ENCODE measurements at places on chromosomes 13 and 19.
A peak's percentile ranks its signal among the peaks of the same experiment; 100 is the strongest.

GRCh38 chr19:29512748-29513147 lies 13.0 kb upstream of the VSTM2B start:
- DNase-seq: no peak

DNA sequence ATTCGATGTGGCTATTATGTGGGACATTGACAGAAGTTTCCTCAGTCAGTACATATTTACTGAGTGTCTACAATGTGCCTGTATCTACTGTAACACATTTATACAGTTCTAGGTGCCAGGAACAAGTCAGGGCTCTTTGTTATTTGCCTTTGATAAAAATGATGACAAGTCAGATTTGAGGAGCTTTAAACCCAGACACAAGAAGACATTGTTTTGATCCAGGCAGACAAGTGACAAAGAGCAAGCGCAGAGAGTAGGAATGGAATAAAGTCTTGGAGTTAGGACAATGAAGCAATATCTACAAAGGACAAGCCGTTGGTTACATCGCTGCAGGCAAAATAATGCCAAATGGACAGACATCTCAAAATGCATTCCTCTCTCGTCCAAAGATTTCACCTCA lies 70.1 kb downstream of the ITGBL1 start:
- DNase-seq: no peak

DNA sequence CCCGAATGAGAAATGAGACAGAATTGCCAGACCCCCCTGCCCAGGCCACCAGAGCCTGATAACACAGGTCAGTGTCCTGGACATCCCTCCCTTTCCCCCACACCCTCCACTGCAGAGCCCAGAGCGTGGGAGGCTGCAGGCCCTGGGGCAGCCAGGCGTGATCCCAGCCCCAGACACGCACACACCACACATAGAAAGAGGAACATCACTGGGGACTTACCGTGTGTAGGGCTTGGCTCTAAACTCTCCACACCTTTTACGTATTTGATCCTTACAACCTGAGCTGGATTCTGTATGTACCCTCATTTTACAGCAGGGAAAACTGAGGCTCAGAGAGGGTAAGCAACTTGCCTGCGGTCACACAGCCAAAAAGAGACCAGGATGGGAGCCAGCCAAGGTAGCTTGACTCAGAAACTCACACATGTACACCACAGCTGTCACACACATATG lies 334 bp upstream of the ANGPTL6 start:
- DNase-seq: no peak

DNA sequence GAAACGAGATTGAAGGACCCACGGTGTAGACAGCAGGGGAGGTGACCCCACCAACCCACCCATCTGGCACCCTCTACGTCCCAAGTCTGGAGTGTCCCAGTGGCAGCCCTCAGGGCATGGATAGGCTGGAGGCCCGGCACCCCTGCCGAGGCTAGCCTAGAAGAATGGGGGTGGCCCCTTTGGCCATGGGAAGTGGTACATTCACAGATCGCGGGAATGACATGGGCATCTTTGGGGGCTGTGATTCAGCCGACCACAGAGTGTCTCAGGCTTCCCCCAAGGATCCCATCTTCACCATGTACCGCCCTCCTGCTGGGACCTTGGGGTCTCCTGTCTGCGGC lies 11.3 kb upstream of the MKNK2 start:
- no peak for DNase-seq

DNA sequence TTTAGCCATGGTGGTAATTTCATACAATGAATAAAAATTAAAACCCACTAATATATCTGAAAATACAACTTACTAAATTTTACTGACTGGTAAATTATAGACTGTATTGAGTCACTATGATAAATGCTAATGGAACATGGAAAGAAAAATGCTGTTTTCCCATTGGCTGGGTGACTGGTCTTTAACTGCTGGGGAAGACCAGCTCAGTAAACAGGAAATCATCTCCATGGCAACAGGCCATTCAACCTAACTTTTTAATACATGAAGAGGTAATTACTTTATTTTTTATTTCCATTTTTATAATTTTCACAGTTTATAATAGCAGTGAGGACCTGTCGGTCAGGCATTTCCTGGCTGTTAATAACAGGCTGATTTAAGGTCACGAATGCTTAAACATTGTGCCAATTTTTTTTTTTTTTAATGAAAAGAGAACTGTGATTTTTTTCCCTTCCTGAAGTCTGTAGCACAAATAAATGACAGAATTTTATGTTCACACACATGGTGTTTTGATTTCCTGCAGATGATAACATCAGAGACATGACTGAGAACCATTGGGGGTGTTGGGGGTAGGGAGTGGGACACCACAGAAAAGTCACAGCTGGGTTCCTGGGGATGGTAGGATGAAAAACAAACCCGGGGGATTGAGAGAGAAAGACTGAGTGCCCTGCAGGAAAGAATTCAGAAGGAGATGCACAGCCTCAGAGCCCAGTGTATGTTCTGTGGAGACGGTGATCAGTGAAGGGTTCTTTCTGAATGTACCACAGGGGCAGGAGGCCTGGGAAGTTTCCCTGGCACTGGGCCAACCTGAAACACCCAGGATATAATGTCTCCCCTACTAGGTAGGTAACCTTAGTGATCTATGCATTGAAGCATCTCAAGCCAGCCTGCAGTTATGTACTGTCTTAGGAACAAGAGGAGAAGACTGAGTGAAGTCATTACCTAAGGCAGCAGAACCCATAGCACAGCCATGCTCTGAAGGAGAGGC lies 297.1 kb downstream of the COG6 start:
- peak; percentile 21 for DNase-seq

- DNase-seq: peak; percentile 64
Measured at GRCh38 chr19:46192992-46193650, 36.4 kb upstream of the IGFL1 start.

DNA sequence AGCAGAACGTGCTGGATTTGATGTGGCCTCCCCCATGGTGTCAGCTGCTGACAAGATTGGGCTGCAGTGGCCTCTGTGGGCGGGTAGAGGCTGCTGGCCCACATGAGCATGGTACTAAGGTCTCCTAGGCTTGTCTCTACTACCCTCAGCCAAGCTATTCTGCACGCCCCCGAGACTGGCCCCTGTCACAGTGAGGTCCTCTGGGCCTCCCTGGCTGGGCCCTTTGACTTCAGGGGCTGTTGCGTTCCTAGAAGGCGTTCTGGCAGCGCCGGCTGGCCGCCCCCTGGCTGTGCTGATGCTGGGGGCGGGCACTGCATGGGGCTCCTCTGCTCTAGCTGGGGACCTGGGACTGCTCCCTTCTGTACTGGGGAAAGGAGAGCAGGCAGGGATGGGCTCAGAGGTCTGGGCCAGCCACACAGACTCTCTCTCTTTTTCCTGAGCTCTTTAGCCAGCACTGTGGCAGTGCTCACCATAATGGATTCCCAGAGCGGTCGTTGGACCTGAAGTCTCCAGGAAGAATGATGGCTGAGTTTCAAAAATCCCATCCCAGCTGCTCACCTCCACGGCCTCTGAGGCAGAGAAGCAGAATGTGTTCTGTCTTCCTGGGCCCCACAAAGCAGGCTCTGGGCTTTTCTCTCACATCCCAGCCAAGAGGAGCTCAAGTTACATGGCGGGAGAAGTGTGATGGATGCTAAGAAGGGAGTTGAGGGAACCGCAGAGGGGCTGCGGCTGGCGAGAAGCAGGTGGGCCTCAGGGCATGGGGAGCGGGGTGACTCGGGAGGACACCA lies 32.3 kb downstream of the TSSK6 start:
- no peak for DNase-seq

GRCh38 chr13:95156208-95156607 lies 145.0 kb downstream of the ABCC4 start:
- DNase-seq: peak; percentile 2

DNA sequence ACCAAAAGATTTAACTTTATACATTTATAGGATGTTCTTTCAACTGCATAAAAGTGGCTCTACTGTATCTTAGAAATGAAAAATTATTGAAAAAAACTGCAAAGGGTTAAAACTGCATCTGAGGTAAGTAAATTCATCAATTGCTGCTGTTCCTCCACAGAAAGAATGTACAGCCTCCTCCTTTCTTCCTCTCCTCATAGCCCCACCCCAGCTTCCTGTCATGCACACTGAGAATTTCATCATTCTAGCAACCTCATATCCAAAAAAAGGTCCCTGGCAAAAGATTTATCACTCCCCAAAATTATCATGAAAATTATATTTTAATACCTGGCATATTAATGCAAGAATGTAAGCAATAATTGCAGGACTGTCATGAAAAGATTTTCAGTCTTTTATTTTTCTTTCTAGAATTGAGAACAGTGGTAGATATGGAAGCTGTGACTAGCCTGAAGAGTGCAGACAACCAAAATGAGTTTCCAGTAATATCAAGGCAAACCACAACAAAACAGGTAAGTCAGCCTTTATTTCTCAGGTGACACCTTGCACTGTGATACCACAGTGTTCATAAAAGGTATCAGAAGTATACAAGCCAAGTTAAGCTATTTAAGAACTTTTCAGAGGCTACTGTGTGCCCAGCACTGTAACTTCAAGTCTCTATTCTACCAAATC lies 110.8 kb downstream of the SUCLA2 start:
- DNase-seq: no peak

- no peak for DNase-seq
Measured at GRCh38 chr19:18153556-18154134, 682 bp downstream of the PIK3R2 start.

- DNase-seq: no peak
Measured at GRCh38 chr19:51820011-51820410, 25.1 kb downstream of the FPR3 start.

DNA sequence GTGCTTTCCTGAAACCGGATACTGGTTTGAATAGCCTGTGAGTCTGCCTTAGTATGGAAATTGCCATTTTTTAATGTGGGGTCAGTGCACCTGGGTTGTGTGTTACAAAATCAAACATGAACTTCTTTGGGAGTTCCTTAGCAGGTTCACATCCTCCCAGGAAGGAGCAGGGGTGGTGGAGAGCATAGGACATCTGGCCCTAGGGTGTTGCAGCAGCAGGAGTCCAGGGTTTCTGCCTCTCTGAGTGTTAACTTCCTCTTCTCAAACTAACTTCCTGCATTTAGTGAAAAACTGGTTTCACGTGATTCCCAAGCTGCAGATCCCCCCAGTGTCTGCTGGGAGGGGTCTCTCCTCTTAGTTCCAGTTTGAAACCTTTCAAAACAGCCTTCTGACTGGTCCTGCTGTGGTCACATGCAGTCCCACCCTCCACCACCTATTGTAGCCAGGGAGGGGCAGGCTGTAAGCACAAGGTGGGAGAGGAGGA lies 7.2 kb downstream of the RNASEH2B start:
- DNase-seq: no peak

- peak; percentile 50 for DNase-seq
Measured at GRCh38 chr19:49664171-49665035, 1.3 kb downstream of the IRF3 start.

DNA sequence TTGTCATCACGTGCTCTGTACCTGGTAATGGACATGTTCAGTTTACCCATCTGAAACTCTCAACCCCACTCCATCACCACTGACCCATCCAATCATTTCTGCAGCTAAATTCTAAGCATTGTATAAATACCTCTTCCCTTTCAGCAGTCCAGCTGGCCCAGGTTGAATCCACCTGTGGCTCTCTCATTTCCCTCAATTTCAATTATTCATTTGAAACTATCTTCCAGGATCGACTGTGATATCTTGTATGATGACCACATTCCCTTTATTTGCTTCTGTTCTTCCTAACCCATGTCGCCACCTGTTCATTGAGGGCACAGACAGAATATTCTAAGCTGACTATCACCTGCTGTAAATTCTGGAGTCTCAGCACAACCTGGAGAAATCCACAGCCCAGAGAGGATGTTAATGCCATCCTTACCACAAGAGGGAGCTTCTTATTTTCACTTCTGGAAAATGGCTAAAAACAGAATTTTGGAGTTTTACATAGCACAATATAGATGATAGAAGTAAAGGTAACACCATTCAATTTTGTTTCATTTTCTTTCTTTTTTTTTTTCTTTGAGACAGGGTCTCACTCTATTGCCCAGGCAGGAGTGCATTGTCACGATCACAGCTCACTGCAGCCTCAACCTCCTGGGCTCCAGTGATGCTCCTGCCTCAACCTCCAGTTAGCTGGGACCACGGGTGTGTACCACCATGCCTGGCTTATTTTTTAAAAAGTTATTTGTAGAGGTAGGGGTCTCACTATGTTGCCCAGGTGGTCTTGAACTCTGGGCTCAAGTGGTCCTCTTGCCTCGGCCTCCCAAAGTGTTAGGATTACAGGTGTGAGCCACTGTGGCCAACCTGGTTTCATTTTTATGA lies 38.6 kb downstream of the ZNF823 start:
- no peak for DNase-seq

GRCh38 chr13:28384789-28385188 lies 110.1 kb downstream of the FLT1 start:
- no peak for DNase-seq

DNA sequence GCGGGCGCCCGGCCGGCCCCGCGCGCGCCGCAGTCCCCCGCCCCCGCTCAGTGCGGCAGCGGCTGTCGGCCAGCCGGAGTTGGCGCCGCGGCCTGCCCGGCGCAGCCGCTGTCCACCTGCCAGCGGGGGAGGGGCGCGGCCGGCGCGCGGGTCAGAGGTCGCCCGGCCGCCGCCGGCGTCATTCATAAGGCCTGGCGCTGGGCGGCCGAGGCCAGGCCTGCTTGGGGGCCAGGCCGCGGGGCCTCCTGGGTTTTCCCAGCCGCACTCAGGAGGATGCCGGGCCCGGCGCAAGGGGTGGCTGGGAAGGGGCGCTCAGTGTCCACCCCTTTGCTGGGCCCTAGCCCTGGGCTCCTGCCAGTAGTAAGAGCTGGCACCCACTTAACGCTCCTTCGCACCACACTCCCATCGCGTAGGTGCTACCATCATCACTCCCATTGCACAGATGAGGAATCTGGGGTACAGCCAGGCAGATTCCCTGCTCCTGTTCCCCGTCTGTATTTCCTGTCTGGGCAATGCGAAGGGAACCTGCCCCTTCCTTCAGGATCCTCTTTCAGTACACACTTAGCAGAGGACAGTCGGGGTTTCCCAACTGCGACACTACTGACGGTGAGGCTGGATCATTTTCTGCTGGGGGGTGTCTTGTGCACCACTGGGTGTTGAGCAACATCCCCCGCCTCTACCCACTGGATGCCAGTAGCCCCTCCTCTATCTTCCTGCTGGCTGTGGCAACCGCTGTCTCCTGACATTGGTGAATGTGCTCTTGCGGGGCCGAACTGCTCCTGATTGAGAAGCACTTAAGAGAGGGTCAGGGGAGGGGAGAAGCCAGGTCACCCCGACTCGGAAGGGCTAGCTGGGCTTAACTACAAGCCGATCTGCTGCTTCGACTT lies 846 bp upstream of the PRKACA start:
- peak; percentile 54 for DNase-seq

DNA sequence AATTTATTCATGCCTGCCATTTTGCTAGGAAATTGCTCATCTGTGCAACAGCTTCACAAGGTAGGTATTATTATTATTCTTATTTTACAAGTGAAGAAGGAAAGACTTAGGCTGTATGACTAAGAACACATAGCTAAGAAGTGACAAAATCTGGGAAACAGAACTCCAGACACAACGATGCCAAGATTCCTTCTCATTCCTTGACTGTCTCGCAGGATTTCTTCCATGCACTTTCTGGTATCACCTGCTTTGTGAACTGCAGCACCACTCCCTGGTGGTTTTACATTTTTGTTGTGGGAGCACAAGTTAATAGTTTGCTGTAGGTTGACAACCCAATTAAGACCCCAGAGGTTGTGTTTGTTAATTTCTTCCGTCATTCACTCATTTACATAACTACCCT lies 188.5 kb downstream of the LACC1 start:
- DNase-seq: no peak
